ENCODE measurements at places on chromosomes 4 and X. TPM values are rescaled to one million over a fixed set of nuclear protein-coding genes. Genes with fewer than 3 reads are reported as not detected.

The ADH6 gene
- total RNA-seq: not detected

- DNase-seq: no peak
Observed at GRCh38 chrX:129694805-129695204, 40.0 kb upstream of the APLN start.

The SAGE1 gene
- not detected for total RNA-seq

GRCh38 chrX:135393051-135393450 is 28.7 kb upstream of the SMIM10L2A start:
- DNase-seq: no peak

The MAGIX gene
- total RNA-seq: 2.1 TPM

The MSANTD1 gene
- total RNA-seq: 0.64 TPM

All from activated T-helper 2 cell treated with anti-CD3 and anti-CD28 coated beads, Interferon-gamma antibody, Interleukin-2, Interleukin-4, amounts not matched to agents 10 μg/mL and 5 μg/mL and 100 μg/mL, durations not matched to agents 14 hours and 24 hours and 36 hours (primary cell).